ENCODE measurements at places on chromosomes 1 and 21. TPM values are rescaled to one million over a fixed set of nuclear protein-coding genes. Genes with fewer than 3 reads are reported as not detected.
A peak's percentile ranks its signal among the peaks of the same experiment; 100 is the strongest.

DNA sequence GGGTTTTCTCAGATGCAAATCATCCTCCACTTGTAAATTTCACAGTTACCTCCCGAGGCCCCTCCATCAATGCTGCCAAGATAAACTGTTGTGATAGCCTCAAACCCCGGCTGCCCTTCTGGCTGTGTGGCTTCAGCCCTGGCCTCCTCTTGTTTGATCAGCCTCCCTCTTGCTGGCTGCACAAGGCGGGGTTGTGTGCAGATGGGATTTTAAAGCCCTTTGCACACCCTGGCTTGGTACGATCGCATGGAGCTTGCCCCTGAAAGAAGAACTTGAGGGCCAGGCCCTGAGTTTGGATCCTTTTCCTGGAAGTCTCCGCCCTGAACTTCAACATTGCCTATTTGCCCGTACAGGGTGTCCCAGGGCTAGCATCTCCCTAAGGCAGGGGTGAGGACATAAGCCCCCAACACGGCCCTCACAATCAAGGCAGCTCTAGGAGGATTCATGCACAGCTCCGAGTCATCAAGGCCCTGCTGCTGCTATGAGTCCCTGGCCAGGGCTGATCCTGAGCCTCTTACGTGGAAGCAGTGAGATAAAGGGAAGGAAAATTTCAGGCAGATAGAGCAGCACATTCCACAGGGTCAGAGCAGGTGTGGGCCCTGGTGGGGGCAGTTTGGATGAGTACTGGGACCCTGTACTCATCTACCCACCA is 181.2 kb upstream of the VAMP3 start:
- no peaks in the 10 kb centered on the region for H3K36me3 ChIP-seq
- H3K27ac ChIP-seq = no peak overlapping the region

DNA sequence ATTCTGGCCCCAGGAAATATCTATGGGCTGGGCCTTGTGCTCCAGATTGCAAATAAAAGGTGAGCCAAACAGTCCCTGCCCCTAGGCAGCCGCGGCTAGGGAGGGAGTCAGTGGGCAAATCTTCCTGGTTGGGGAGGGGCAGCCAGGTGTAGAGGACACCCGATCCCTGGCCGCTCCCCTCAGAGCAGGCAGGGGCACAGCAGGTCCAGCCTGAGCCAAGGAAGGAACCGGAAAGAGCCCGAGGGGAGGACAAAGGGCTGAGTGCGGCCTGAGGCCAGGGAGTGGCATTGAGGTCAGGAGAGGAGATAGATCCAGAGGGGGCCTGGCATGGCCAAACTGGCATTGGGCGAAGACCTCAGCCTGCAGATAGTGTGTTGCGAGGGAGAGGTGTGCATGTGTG is 36.6 kb upstream of the ARF1 start:
- H3K27me3 ChIP-seq = peaks cover 5% of the 10 kb centered on the region
- no peak overlapping the region for H3K4me3 ChIP-seq
- H3K36me3 ChIP-seq = no peaks in the 10 kb centered on the region
- peaks cover 4% of the 10 kb centered on the region for H3K4me1 ChIP-seq

- H3K36me3 ChIP-seq = peaks cover 12% of the 10 kb centered on the region
- DNase-seq = no peak
- H3K27me3 ChIP-seq = no peaks in the 10 kb centered on the region
- H3K4me1 ChIP-seq = peaks cover 62% of the 10 kb centered on the region
These were observed 16.7 kb downstream of the POU3F1 start for GRCh38 chr1:38029685-38030511.

DNA sequence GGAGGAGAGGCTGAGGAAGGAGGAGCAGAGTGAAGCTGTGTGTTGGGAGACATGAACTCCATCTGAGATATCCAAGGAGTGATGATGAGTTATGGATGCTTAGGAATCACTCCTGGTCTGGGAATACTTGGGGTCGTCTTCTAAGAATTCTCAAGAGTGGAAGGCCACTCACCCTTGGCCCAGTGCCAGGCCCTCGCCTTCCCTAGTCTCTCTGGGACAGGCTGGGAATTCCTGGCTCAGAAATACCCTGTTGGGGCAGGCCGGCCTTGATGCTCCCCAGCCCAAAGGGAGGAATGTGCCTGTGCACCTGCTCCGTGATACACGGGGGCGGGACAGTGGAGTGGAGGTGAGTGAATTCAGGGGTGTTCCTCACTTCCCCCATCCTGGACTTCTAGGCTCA is 12.6 kb upstream of the LMNA start:
- H3K4me1 ChIP-seq = peaks cover 89% of the 10 kb centered on the region
- peak overlapping the region; percentile 98 for H3K27ac ChIP-seq
- no peaks in the 10 kb centered on the region for H3K27me3 ChIP-seq
- H3K4me3 ChIP-seq = no peak overlapping the region
- no peaks in the 10 kb centered on the region for H3K36me3 ChIP-seq

DNA sequence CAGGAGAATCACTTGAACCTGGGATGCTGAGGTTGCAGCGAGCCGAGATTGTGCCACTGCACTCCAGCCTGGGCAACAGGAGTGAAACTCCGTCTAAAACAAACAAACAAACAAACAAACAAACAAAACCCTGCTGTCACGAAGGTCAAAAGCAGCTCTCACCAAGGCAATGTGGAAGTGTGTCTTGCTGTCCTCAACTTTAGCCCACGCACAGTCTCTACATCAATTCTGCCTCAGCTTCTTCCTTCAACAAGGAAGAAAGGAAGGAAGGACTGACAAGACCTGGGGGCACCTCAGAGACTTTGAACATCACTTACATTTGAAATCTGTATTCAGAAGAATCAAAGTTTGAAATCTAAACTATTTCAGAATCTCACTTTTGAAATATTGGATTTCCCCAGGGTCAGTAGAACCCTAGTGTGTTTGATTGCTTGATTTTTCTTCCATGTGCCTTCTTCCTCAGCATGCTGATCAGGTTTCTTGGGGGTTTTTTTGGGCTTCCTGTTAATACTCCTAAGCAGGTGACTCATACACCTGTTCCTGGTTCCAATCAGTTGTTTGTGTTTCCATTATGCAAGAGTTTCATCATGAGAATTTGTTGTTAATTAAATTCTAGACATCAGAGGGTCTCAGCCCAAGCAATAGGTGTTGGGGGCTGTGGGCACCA is 6.5 kb upstream of the CSTB start:
- peak overlapping the region; percentile 75 for H3K27ac ChIP-seq
- no peaks in the 10 kb centered on the region for H3K36me3 ChIP-seq
- peaks cover 39% of the 10 kb centered on the region for H3K4me1 ChIP-seq
- no peak overlapping the region for H3K4me3 ChIP-seq
- no peaks in the 10 kb centered on the region for H3K27me3 ChIP-seq

- DNase-seq = peak; percentile 95
- H3K27ac ChIP-seq = peak overlapping the region; percentile 74
- H3K36me3 ChIP-seq = no peaks in the 10 kb centered on the region
These were observed 4.7 kb upstream of the FAAP20 start for GRCh38 chr1:2199042-2199810.

- no peak overlapping the region for H3K27ac ChIP-seq
- peak; percentile 44 for DNase-seq
- H3K4me1 ChIP-seq = no peaks in the 10 kb centered on the region
- H3K36me3 ChIP-seq = no peaks in the 10 kb centered on the region
These were observed 50.7 kb downstream of the WNT9A start for GRCh38 chr1:227896710-227897655.

DNA sequence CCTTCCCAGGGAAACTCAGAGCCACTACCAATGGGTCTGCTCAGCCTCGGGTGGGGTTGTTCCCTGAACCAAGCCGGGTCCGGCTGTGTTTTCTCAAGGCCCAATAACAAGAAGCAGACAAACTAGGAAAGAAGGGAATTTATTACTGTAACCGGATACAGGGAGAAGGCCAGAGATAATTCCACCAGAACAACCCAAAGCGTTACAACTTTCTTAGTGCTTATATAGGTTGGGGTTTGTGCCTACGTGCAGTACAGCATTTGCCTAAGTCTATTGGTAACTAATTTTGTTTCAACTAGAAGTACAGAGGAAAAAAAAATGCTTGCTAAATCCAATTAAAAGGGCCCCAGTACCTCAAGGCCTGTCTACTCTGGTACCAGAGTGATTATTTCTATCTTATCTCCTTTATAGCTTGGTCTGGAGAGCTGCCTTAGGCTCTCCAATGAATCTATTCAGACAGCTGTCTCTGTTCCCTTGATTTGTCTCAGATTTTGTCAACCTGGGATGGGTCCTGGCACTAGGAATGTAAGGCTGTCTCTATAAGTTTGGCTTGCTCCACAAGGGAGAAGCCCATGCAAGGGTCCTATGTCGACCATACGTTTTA is 57.3 kb upstream of the CCDC190 start:
- H3K27me3 ChIP-seq = no peaks in the 10 kb centered on the region
- H3K36me3 ChIP-seq = no peaks in the 10 kb centered on the region
- DNase-seq = no peak
- no peak overlapping the region for H3K27ac ChIP-seq
- no peaks in the 10 kb centered on the region for H3K4me1 ChIP-seq
- H3K4me3 ChIP-seq = no peak overlapping the region

DNA sequence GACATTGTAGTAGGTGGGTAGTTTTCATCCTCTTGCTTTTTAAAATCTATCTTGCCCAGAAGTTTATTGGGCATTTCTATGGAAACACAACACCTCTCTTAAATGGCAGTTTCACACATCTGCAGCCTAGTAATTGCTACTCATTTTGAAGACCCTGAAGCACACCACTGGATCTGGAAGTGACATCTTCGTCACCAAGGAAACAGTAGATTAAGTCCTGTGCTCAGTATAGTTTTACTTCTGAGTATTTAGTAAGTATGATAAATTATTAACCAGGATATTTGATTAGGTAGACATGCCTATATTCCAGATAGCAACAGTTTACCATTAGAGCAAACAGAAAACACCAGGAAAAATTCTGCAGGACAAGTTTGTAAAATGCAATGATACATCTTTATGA is 48.7 kb downstream of the UCK2 start:
- H3K4me1 ChIP-seq = no peaks in the 10 kb centered on the region
- no peaks in the 10 kb centered on the region for H3K27me3 ChIP-seq
- H3K36me3 ChIP-seq = no peaks in the 10 kb centered on the region

DNA sequence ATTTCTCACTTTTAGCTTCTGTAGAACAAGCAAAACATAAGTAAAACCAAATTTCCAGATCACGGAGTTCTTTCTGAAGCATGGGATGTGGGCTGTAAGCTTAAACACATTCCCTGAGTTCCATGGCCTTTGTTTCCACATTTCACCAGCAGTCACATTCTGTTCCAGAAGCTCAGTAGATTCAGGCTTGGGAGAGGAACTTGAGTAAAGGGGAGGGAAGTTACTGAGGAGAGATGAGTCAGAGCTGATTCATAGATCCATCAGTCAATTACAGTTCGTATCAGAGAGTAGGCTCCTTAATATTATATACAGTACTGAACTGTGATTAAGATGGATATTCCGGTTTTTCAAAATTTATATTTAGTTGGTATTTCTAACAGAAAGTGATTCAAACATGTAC is 614.3 kb downstream of the NCAM2 start:
- H3K27me3 ChIP-seq = no peaks in the 10 kb centered on the region
- H3K4me3 ChIP-seq = no peak overlapping the region
- H3K36me3 ChIP-seq = no peaks in the 10 kb centered on the region
- no peak for DNase-seq

DNA sequence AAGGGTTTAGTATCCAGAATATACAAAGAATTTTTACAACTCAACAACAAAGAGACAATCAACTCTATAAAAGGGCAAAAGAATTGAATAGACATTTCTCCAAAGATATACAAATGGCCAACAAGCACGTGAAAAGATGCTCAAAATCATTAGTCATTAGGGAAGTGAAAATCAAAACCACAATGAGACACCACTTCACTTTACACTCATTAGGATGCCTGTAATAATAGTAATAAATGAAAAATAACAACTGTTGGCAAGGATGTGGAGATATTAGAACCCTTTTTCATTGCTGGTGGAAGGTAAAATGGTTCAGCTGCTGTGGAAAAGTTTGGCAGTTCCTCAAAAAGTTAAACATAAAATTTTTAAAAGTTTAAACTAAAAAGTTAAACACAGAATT is 7.0 kb upstream of the ABCD3 start:
- H3K27ac ChIP-seq = no peak overlapping the region
- H3K4me1 ChIP-seq = no peaks in the 10 kb centered on the region
- no peaks in the 10 kb centered on the region for H3K36me3 ChIP-seq

DNA sequence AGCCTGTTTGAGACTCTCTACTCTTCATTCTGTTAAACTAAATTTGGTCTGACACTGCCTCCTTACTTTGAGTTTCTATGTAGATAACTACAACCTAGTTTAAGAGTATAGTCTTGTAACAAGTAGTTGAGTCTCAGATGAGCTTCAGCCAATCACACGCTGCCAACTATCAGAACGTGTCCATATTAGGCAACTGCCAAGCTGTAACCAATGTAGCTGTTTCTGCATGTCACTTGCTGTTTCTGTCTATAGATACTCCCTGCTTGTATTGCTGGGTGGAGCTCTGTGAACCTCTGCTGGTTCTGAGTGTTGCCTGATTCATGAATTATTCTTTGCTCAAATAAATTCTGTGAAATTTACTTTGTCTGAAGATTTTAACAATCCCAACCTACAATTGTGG is 452.6 kb upstream of the NR5A2 start:
- no peaks in the 10 kb centered on the region for H3K27me3 ChIP-seq
- H3K4me3 ChIP-seq = no peak overlapping the region
- no peaks in the 10 kb centered on the region for H3K4me1 ChIP-seq
- no peaks in the 10 kb centered on the region for H3K36me3 ChIP-seq
- no peak overlapping the region for H3K27ac ChIP-seq

DNA sequence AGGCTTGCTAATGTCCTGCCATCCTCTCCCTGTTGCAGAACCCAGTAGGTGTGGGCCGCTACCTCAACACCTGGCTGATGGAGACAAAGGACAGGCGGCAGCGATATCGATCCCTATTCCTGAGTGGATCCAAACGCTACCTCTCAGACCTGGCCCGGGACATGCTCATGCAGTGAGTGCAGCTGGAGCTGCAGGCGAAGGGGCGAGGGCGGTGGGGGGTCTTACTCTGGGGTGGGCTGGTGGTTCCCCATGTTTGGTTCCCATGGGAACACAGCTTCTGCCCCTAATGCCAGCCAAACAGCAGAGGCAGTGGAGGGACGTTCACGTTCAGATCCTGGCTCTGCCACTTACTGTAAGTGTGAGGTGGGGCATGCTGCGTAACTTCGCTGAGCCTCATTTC is 15.8 kb upstream of the TTC22 start:
- no peaks in the 10 kb centered on the region for H3K36me3 ChIP-seq
- peaks cover 22% of the 10 kb centered on the region for H3K4me1 ChIP-seq
- DNase-seq = peak; percentile 64
- H3K4me3 ChIP-seq = no peak overlapping the region
- H3K27me3 ChIP-seq = no peaks in the 10 kb centered on the region

GRCh38 chr1:28508435-28508754 is 2.6 kb downstream of the RCC1 start:
- H3K27ac ChIP-seq = peak overlapping the region; percentile 39
- peaks cover 51% of the 10 kb centered on the region for H3K4me1 ChIP-seq
- H3K27me3 ChIP-seq = no peaks in the 10 kb centered on the region
- peak overlapping the region; percentile 66 for H3K4me3 ChIP-seq
- H3K36me3 ChIP-seq = peaks cover 50% of the 10 kb centered on the region
- DNase-seq = no peak

Gene KCNJ9
- total RNA-seq = not detected

Gene PTPN22
- 0.76 TPM for total RNA-seq

Gene KCNK2
- 5.2 TPM for total RNA-seq

Gene TNNT2
- total RNA-seq = 19.3 TPM

Gene RUNX3
- 18.7 TPM for total RNA-seq

Gene TXNIP
- 8,649 TPM for total RNA-seq
